Calu3 (cell line): ENCODE measurements at places on chromosomes 1 and 21. TPM values are rescaled to one million over a fixed set of nuclear protein-coding genes. Genes with fewer than 3 reads are reported as not detected.

DNA sequence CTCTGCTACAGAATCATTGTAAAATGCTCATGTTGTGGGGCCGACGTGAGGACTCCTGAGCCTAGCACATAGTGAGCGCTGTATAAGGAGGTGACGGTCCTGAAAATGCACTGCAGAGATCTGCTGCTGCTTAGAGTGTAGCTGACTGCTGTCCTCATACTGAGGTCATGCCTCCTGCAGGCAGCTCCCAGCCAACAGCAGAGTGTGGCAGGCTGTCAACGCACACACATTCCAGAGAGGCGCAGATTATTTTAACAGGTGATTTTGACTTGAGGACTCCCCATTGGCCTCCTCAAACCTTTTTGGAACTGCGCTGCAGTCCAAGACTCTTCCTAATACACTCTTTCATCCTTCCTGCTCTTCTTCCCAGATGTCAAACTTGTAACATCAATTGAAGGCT, 119.8 kb upstream of the KCNJ6 start:
- DNase-seq = no peak

DNA sequence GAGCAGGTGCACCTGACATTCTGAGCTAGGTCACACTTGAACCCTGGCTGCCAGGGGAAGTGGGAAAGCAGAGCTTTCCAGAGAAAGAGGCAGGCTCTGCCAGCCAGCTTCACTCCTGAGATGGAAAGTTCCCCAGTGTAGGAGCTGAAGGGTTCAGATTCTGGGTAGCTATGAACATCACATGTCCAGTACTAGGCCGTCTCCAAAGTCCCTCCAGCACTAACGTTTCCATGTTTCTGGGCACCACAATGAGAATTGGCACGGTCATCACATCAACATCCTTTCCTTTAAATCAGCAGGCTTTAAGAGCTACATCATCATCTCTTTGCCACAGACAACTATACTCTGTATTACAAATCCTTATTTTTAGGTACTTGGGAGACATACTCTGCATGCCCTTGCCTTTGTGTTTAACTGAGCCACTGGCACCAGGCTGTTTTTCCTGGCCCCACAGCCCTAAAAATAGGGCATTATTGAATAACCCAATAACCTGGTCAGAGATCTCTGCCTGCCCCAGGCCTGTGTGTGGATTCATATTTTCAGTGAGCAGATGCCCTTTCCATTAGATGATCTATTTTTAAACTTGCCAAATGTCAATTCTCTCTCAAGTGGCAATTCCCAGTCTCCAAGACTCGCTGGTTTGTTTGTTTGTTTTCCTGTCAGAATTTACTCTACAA, 35.4 kb upstream of the USP24 start:
- no peak for DNase-seq

DNA sequence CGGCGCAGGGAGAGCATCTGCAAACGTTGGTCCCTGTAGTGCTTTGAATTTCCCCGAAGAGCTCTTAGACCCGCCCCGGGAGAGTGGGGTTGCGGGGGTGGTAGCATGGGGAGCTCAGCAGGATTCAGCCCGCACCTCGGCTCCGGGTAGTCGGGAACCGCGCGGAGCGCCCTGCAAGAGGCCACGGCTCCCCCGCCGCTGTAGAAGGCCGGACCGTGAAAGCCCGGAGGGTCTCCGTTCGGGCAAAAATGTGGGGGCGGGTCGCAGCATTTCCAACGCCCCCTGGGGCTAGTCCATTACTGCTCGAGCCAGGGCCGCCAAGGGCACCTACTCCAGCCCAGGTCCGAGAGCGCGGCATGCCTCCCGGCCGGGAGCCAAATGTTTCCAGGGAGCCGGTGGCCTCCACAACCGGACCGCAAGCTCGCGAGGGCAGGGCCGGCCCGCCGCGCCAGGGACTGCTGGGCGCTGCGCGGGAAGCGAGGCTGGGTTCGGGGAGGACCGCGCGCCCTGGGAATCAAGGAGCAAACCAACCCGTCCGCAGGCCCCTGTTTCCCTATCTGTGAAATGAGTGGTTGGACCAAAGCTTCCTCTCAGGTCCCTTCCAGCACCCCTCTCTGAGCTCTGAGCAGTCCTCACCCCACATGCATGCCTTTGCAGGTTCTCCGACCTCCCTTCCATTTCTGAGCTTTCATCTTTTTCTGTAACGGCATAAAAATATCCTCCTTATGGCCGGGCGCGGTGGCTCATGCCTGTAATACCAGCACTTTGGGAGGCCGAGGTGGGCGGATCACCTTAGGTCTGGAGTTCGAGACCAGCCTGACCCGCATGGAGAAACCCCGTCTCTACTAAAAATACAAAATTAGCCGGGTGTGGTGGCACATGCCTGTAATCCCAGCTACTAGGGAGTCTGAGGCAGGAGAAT, 775 bp upstream of the TMEM63A start:
- DNase-seq = peak; percentile 57

- DNase-seq = peak; percentile 9
Measured at GRCh38 chr1:66984491-66984890, 59.7 kb downstream of the MIER1 start.

DNA sequence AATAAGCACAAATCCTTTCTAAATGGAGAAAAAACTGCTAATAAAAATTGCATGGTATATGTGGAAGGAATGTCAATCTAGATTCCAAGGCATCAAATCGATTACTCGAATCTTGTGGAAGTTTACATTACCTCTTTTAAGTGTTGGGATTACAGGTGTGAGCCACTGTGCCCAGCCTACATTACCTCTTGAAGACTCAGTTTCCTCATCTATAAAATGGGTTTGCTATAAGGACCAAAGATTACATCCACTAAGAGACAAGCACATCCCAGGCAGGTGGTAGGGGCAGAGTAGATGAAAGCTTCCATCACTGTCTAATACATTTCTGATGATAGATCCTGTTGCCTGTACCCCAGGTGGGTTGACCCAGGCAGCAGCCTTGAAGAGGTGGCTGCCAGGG, 16.1 kb downstream of the DHCR24 start:
- no peak for DNase-seq

GRCh38 chr1:40607921-40608320, 57.6 kb downstream of the RIMS3 start:
- DNase-seq = no peak

Gene C1orf87
- not detected in 2 replicates for total RNA-seq

Gene IGSF5
- total RNA-seq = 0.33 and 0.54 TPM in 2 replicates

DNA sequence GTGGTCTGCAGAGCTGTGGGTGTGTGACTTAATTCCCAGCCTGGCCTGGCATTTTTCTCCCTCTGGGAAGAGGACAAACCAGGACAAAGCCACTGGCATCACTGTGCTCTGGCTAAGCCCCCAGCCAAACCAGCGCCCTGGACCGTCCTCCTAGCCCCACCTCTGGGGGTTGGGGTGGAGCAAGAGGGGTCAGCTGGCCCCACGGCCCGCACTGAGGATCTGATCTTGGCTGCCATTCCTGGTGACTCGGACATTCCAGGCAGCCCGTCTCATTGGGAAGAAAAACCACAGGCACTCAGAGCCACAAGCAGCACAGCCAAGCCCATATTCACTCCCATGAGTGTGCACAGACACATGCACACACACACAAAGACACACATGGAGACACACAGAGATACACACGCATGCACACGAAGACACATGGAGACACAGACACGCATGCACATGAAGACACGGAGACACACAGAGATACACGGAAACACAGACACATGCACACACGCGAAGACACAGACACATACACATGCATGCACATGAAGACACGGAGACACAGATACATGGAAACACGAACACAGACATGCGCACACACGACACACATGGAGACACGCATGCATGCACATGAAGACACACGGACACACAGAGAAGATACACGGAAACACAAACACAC, 2.3 kb upstream of the MXRA8 start:
- no peak for DNase-seq

Gene CADM3
- not detected in 2 replicates for total RNA-seq

- DNase-seq = peak; percentile 70
Measured at GRCh38 chr1:187264995-187265602, 436.4 kb downstream of the PLA2G4A start.

Gene WNT4
- 1.9 and 2.4 TPM in 2 replicates for total RNA-seq

DNA sequence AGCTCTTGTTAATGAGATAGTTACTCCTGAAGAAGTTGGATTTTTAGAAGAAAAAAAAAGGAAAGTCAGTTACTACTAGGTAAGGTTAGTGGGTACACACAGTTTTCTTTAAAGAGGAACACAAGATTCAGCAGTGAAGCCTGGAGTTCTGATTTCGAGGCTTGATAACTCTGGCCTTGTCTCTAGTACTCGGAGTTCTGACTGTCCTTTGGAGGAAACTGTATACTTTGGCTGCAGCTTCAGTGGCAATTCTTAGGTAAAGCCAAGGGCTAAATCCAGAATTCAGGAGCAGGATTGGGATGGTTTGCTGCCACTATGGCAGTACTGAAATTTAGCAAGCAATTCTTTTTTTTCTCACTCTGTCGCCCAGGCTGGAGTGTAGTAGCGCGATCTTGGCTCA, 9.2 kb downstream of the ACADM start:
- no peak for DNase-seq

DNA sequence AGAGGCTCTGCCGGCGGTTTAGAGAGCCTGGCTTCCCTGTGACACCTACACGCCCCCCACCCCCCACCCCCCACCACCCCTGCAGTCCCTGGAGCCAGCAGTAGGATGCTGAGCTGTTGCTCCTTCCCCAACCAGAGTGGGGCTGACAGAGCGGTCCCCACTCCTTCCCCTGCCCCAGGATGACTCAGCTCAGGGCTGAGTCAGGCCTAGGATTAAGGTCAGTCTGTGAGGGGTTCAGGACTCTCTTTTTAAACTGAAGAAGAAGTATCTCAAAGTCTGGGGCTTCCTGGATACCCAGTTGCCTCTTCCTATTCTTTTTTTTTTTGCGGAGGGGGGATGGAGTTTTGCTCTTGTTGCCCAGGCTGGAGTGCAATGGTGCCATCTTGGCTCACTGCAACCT, 19.1 kb downstream of the DMBX1 start:
- DNase-seq = no peak

Gene KCNE2
- not detected in 2 replicates for total RNA-seq

DNA sequence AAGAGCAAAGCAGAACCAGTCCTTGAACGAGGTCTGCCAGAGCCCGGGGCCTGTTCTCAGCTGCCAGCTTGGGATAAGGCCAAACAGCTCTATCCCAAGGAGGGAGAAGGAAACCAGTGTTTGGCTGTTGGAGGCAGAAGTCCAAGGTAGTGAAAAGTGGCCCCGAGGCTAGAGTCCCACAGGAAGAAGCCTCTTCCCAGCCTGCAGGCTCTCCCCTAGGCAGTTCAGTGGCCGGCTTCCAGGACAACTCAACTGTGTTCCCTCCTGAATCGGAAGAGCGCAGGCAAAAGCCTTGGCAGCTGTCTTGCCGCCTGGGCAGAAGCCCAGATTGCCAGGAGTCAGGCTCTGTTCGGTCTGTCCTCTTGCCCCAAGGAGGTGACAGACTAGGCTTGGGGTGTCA, 19.3 kb downstream of the QSOX1 start:
- DNase-seq = no peak

GRCh38 chr1:75727571-75727970, 3.1 kb downstream of the ACADM start:
- DNase-seq = no peak

DNA sequence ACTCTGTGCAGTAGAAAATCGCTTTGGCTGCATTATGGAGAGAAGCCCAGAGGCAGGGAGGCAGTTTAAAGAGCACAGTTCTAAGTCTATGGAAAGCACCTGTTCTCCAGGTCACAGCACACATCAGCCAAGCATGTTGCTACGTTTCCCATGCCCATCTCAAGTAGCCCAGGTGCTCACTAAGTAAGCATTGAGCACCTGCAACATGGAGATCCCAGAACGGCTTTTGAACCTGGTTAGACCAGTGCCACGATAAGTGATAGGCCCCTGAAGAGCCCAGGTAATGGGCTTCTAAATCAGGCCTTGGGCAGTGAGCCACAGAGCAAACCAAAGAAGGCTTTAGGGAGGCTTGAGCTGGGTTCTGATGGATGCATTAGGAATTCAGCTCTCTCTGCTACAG, 186.2 kb downstream of the C1orf94 start:
- no peak for DNase-seq

Gene EPHB2
- 15.6 and 19.3 TPM in 2 replicates for total RNA-seq

- DNase-seq = no peak
Measured at GRCh38 chr1:240967070-240967724, 355.2 kb upstream of the GREM2 start.

DNA sequence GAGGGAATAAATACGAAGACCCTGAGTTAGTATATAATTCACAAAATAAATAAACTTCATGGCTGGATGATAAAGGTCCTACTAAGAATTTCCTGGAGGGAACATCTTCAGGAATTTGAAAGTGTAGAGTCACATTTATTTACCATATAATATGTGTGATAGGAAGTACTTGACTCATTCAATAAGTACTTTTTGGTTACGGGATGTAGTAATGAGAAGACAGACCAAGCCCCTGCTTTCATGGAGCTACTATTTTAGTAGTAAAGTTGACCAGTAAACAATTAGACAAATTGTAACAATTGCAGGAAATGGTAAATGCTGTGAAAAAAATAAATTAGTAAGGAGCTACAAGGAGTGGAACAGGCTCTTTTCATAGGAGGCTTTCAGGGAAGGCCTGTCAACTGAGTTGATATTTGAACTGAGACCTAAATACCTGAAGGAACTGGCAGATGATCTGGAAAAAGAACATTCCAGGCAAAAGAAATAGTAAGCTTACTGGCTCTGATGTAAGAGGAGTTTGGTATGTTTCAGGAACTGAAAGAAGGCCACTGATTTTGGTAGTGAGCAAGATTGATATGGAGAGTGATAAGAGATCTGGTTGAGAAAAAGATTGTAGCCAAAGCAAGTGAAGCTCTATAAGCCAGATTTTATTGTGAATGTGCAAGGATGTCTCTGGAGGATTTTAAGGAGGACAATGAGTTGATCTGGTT, 36.2 kb downstream of the CAMSAP2 start:
- no peak for DNase-seq

DNA sequence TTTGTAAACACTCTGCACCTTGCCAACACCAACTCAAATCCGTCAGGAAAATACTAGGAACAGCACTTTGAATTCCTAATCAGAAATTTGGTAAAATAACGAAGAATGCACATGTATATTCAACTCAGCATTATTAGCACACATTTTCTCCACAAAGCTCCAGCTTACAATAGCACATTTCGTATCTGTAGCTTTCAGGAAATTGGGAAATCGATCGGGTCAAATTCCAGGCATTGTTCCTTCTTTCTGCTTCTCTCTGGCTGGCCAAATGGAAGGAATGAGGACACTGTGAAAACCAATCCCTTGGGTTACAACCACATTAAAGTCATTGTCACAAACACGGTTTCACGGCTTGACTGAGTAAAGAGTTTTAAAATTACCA, 58.6 kb downstream of the NPHP4 start:
- no peak for DNase-seq

GRCh38 chr1:44256762-44257554, 43.7 kb downstream of the DMAP1 start:
- DNase-seq = no peak

DNA sequence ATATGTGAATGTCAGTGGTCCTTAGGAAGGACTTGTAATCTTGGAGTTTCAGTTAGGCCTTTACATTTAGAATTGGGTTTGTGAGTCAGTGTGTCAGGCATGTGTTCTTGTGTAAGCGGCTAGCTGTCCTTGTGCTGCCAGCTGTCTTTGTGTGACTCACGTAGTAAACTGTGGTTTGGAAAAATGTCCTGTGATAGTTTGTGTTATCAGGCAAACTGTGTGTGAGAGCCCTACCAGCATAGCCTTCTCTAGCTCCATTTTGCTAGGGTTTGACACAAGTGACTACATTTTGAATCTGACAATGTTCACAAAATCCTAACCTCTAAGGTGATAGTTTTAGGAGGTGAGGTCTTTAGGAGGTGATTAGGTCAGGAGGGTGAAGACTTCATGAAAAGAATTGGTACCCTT, 6.9 kb upstream of the SLC35D1 start:
- DNase-seq = peak; percentile 46

Gene PAQR6
- total RNA-seq = 20.4 and 21.2 TPM in 2 replicates
